Activated CD4-positive, alpha-beta T cell treated with anti-CD3 and anti-CD28 coated beads, Interleukin-2, Interleukin-6, amounts not matched to agents 100 ng/mL and 50 ng/mL, durations not matched to agents 16 hours and 8 hours (primary cell): ENCODE measurements at places on chromosomes 12 and 14.
A peak's percentile ranks its signal among the peaks of the same experiment; 100 is the strongest.

- no peak for DNase-seq
Measured at GRCh38 chr14:64758025-64758521, 53.8 kb downstream of the PLEKHG3 start.

DNA sequence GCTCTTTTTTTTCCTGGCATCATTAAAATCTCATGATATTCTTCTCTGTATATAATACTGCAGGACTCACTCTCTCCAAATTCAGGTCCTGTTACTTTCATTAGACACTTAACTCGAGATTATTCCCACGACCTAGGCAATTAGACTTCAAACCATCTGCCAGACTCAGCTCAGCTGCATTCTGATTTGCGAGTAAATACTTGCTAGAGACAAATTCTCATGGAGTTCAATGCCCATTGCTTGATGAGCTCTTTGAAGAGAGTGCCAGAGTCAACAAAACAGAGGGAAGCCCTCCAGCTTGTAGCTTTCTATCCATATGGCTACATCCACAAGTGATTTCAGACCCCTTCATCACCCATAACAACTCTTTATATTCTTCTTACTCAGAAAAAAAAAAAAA, 88.3 kb downstream of the GTF2A1 start:
- no peak for DNase-seq

- no peak for DNase-seq
Measured at GRCh38 chr12:123056053-123056452, 75.6 kb downstream of the ARL6IP4 start.

GRCh38 chr12:121795034-121795968, 1.8 kb upstream of the RHOF start:
- DNase-seq: peak; percentile 91

DNA sequence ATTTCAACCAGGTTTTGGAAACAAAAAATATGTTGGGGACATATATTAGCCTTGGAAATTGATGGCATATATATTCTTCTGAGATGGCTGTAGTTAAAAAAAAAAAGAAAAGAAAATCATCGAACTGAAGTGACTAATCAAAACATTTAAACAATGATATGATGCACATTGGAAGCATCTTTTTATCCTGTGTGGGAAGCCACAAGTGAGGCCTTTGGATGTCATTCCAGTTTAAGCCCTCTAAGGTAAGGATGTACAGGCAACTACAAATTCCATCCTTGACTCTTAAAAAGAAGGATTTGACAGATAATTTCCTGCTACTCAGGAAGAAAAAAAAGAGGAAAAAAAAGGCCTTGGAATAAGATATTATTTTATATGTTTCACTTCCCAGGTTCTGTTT, 9.6 kb upstream of the PTPRB start:
- no peak for DNase-seq

- DNase-seq: no peak
Measured at GRCh38 chr12:51869931-51870330, 18.0 kb upstream of the ANKRD33 start.

DNA sequence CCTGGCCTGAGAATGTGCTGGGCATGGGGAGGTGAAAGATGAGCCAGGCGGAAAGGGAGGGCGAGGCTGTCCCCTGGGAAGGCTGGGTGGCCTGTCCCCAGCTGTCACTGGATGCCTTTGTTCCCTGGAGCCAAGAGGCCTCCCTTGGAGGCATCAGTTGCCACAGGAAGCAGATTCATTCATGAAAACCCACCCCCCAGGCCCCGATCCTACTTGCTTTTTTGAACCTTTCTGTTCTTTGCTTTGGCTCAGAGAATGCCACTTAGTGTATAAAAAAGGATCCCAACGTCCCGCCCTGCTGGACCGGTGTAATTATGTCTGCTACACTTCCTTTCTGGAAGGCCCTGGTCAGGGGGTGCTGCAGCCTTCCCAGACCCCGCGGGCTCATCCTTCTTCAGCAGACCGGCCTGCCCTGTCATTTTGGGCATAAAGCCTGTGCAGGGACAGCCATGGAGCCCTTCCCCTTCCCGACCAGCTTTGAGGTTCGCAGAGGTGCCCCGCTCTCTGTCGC, 220.2 kb downstream of the SLC41A2 start:
- DNase-seq: no peak

- no peak for DNase-seq
Measured at GRCh38 chr14:74275241-74275841, 27.4 kb downstream of the ABCD4 start.

GRCh38 chr12:64522316-64522715, 70.4 kb downstream of the TBK1 start:
- no peak for DNase-seq

DNA sequence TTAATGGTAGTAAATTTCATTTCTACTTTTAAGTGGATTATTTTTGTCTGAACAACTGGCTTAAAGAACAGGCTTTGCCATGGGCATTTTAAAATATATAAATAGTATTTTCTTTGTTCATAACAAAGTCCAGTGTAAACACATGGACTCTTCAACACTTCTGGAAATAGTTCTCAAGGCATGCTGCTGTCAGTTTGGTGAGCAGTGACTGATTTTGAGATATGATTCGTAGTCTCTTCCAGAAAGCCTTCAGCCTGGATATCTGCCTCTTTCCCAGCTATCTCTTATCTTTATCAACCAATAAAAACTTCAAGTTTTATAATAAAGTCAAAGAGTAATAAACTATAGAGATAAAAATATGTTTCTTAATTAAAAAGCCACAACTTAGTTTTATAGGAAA, 110.7 kb downstream of the NAV3 start:
- no peak for DNase-seq

- DNase-seq: no peak
Measured at GRCh38 chr14:73740618-73741326, 26.6 kb upstream of the PNMA1 start.

GRCh38 chr12:25875661-25876060, 82.8 kb upstream of the RASSF8 start:
- no peak for DNase-seq

GRCh38 chr14:88364710-88365413, 20.6 kb upstream of the SPATA7 start:
- no peak for DNase-seq

GRCh38 chr14:101227611-101228594, 324.4 kb upstream of the RTL1 start:
- DNase-seq: no peak

- no peak for DNase-seq
Measured at GRCh38 chr12:98701166-98701565, 56.1 kb downstream of the APAF1 start.

GRCh38 chr14:25136811-25137210, 86.9 kb upstream of the STXBP6 start:
- DNase-seq: no peak

DNA sequence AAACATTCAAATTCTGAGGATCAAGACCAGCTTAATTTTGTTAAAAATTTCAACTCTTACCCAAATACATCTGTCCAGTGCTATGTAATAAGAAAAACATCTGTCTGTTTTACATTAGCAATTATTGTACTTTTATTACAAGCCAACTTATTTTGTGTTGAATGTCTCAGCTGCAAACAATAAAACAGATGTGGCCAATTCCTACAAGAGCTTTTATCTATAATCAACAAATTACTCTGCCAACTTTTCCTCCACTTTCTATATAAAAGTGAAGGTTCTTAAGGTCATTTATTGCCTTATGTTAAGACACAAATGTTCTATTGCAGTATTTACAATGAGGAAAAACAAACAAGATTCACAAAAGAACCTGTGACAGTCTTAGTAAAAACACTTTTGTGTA, 72.7 kb downstream of the NOVA1 start:
- no peak for DNase-seq

DNA sequence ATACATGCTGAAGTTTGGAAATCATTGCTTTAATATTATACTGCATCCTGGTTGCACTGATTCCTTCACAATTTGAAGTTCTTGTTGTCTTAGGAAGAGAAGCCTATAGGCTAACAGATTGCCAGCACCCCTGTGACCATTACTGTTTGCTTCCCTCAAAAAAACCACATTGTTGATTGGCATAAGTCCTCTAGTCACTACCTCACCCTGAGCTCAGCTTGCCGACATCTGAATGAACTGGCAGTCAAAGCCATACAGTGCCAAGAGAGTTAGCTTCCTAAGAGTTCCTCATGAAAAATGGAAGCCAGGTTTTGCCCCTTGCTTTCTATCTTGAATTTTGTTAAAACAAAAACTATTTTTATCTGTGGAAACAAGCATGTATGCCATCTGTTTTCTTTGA, 276.1 kb downstream of the SYT1 start:
- DNase-seq: no peak

DNA sequence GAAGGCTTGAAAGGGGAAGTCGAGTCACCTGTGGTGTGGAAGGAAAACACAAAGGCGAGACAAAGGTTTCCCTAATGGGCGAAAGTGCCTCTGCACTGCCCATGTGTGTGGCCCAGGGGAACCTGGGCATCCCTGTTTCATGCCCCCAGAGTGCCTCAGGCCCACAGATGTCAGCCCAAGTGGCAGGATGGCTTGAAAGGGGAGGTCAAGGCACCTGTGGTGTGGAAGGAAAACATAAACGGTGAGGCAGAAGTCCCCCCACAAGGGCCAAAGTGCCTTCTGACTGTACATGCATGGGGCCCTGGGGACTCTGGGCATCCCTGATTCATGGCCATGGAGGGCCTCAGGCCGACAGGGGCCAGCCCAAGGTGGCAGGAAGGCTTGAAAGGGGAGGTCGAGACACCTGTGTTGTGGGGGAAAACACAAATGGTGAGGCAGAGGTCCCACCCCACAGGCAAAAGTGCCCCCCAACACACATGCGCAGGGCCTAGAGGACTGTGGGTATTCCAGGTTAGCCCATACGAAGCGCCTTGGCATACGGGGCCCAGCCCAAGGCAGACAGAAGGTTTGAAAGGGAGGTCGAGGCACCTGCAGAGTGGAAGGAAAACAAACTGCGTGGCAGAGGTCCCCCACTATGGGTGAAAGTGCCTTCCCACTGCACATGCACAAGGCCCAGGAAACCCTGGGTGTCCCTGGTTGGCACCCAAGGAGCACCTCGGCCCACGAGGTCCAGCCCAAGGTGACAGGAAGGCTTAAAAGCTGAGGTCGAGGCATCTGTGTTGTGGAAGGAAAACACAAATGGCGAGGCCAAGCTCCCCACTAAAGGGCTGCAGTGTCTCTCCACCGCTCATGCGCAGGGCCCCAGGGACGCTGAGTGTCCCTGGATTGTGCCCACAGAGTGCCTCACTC, 382.3 kb downstream of the ALG10 start:
- no peak for DNase-seq

GRCh38 chr12:124474709-124475108, 92.7 kb downstream of the NCOR2 start:
- no peak for DNase-seq

DNA sequence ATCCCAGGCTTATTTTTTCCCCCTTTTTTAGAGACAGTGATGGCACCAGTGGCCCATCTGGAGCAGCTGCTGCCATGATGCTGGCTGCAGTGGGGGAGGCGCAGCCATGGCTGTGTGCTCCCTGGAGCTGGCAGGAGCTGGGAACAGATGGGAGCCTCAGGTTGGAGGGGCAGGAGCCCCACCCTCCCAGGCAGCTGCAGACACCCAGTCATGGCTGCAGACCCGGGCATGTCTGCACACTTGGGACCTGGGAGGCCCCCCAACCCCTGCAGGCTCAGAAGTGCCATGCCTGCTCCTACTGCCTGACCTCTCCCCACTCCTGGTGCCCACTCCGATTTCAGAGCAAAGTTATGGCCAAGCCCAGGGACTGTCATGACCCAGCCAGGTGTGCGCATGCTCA, 25.1 kb downstream of the CDKL1 start:
- DNase-seq: no peak

- DNase-seq: peak; percentile 81
Measured at GRCh38 chr14:103871596-103872480, 24.5 kb upstream of the PPP1R13B start.

- no peak for DNase-seq
Measured at GRCh38 chr14:21902561-21903181, 229.1 kb upstream of the OR4E1 start.

DNA sequence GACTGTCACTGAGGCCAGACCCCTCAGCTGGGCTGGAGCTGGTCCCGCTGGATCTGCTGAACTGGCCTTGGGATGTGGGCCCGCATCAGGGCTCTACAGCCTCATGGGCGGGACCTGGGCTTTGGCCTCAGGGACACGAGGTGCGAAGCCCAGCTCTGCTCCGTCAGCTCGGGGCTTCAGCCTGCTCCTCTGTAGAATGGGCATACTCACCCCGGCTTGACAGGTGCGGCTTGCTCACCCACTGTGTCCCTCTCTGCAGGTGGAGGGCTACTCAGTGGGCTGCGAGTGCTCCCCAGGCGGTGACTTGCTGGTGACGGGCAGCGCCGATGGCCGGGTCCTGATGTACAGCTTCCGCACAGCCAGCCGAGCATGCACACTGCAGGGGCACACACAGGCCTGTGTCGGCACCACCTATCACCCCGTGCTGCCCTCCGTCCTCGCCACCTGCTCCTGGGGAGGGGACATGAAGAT, 57.6 kb downstream of the BEGAIN start:
- no peak for DNase-seq

- no peak for DNase-seq
Measured at GRCh38 chr14:103738701-103739451, 23.3 kb downstream of the ZFYVE21 start.

DNA sequence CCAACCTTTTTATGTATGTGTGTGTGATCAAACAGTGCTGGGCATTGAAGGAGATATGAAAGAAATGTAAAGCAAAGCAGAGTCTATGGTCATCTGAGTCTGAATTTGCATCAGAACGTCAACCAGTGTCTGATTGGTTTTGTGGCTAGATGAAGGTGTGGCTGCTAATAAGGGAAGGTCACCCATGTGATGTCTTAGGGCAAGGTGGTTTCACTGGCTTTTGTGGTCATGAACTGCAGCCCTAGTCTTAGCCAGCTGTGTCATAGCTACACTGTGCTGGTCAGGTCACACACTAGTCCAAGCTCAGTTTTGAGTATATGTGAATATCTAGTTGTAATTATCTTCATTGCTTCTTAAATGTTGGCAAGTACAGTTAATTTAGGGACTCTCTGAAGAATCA, 105.8 kb downstream of the TGFB3 start:
- DNase-seq: peak; percentile 48

DNA sequence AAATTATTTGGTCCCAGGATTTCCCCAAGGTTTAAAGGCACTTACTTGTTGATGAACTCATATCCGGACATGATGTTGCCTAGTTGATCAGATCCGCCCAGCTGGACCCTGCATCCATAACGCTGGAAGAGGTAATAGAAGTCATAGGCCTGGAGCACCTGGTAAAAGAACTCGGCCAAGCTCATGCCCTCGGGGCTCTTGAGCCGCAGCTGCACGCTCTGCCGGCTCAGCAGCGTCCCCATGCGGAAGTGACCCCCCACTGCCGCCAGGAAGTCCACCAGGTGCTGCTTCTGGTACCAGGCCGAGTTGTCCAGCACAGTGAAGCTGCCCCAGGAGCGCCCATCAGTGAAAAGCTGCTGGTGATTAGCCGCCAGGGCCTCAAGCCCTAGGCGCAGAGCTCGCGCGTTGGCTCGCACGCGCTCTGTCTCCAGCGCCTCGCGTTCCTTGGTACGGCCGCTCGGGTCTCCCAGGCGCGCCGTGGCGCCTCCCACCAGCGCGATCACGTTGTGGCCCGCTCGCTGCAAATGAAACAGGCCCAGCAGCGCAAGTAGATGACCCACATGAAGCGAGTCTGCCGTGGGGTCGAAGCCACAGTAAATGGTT, 545 bp downstream of the YARS2 start:
- peak; percentile 88 for DNase-seq
